ENCODE measurements at places on chromosomes 5 and 9. TPM values are rescaled to one million over a fixed set of nuclear protein-coding genes. Genes with fewer than 3 reads are reported as not detected.

- no peak overlapping the region for H3K27ac ChIP-seq
- DNase-seq = no peak
- no peaks in the 10 kb centered on the region for H3K27me3 ChIP-seq
- no peaks in the 10 kb centered on the region for H3K36me3 ChIP-seq
Measured at GRCh38 chr5:12570688-12571087, 666.4 kb upstream of the CTNND2 start.

Gene CD274
- total RNA-seq = 1.2 TPM

- no peaks in the 10 kb centered on the region for H3K27me3 ChIP-seq
- H3K4me3 ChIP-seq = no peak overlapping the region
- no peaks in the 10 kb centered on the region for H3K4me1 ChIP-seq
- no peaks in the 10 kb centered on the region for H3K36me3 ChIP-seq
Measured at GRCh38 chr5:57683036-57683630, 200.5 kb upstream of the ACTBL2 start.

GRCh38 chr9:124139001-124139400 lies 118.7 kb upstream of the NEK6 start:
- no peak for DNase-seq
- H3K36me3 ChIP-seq = no peaks in the 10 kb centered on the region
- H3K4me1 ChIP-seq = no peaks in the 10 kb centered on the region
- no peak overlapping the region for H3K4me3 ChIP-seq
- no peaks in the 10 kb centered on the region for H3K27me3 ChIP-seq

GRCh38 chr5:133114933-133115310 lies 63.1 kb downstream of the HSPA4 start:
- H3K4me3 ChIP-seq = no peak overlapping the region
- H3K4me1 ChIP-seq = peaks cover 15% of the 10 kb centered on the region
- H3K27ac ChIP-seq = no peak overlapping the region
- peaks cover 2% of the 10 kb centered on the region for H3K27me3 ChIP-seq

Data from sigmoid colon (tissue), 7 donors.